ENCODE measurements at places on chromosomes 4 and X. TPM values are rescaled to one million over a fixed set of nuclear protein-coding genes. Genes with fewer than 3 reads are reported as not detected.

DNA sequence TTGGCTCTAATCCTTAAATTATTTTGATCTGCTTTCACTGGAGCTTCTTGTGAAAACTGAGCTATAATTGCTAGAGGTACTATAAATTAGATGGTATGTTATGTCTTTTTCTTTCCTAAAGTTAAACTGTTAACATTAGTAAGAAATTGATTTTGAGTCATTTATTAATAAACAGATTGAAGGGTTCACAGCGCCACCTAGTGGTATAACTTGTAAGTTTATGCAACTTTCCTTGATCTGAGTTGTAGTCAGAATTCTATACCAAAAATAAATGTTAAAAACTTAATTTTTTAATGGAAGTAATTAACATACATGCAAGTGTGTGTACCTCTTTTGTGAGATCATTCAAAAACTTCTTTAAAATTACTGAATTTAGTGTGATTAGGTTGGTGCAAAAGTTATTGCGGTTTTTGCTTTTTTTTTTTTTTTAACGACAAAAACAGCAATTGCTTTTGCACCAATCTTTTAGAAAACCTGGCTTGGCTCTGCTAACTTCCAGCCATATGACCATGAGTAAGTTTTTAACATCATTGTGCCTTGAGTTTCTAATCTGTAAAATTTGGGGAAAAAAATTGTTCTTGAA lies 151.5 kb downstream of the CENPC start:
- DNase-seq = no peak

The PAGE5 gene
- total RNA-seq = not detected

DNA sequence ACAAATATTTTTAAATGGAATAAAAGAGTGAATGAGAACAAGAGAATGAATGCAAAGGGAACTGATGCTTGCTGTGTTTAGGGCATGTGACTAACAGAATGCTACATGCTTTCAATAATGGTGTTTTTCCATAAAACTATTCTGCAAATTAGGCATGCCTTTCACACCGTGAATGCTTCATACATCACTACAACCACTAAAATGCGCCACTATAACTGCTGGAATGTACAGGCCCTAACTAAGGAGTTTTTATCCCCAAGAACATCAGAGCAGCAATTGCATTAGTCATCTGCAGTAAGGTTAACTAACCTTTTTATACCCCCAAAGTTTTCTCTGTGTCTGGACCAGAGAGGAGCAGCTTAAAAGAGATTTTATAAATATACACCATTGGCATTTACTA lies 190.4 kb downstream of the ARAP2 start:
- DNase-seq = no peak

- DNase-seq = no peak
Measured at GRCh38 chrX:40449396-40449795, 131.4 kb upstream of the ATP6AP2 start.

DNA sequence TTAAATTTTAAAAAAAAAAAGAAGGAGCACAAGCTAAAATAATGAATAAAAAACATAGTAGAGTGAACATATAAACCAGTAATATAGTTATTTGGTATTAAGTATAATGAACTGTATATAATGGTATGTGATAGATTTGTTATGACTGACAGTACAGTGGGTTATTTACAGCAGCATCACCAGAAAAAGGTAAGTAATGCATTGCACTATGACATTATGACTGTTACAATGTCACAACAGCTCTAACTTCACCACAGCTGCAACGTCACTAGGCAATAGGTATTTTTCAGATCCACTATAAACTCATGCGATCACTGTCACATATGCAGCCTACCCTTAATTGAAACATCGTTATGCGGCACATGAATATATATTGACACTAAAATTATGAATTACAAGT lies 72.5 kb downstream of the COX7B2 start:
- no peak for DNase-seq

GRCh38 chr4:152460488-152460887 lies 75.4 kb downstream of the FBXW7 start:
- DNase-seq = no peak

- DNase-seq = no peak
Measured at GRCh38 chr4:70997036-70997435, 3.6 kb downstream of the DCK start.

The FAM236A gene
- not detected for total RNA-seq

The SLC7A11 gene
- total RNA-seq = 33.0 TPM

GRCh38 chr4:176970853-176971252 lies 178.1 kb upstream of the VEGFC start:
- no peak for DNase-seq

The CLIC2 gene
- 4.9 TPM for total RNA-seq

- DNase-seq = peak; percentile 72
Measured at GRCh38 chr4:1033840-1034551, 22.6 kb downstream of the FGFRL1 start.

DNA sequence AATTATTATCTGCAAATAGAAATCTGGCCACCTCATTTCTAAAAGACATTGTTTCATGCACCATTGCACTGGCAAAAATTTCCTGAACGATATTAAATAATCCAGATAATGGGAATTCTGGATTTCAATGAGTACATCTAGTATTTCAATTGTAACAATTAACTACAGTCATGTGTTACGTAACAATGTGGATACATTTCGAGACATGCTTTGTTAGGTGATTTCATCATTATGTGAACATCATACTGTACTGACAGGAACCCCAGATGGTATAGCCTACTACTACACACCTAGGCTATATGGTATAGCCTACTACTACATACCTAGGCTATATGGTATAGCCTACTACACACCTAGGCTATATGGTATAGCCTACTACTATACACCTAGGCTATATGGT lies 14.8 kb downstream of the LAMTOR3 start:
- DNase-seq = no peak

The VSIG1 gene
- 0.41 TPM for total RNA-seq

The CPLX1 gene
- total RNA-seq = 1.2 TPM

GRCh38 chr4:107492566-107492965 lies 227.5 kb downstream of the PAPSS1 start:
- no peak for DNase-seq

The C4orf50 gene
- total RNA-seq = 12.2 TPM

- DNase-seq = no peak
Measured at GRCh38 chr4:3518941-3519340, 13.3 kb downstream of the LRPAP1 start.

DNA sequence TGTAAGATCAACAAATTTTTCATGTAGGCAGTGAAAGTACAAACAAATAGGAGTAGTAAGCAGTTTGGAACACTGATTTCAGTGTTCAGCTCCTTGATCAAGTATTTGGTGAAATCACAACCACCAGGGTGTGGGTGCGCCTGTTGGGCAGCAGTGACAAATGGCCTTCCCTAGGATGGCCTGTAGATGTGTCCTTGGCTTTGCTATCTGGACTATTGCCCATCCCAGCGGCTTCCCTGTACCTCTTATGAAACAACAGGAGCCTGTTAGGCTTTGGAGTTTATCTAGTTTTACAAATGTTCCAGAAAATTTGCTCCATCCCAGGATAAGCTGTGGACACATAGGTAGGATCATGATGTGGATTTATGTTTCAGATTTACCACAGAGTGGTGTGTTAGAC lies 216.8 kb upstream of the FAT1 start:
- no peak for DNase-seq

DNA sequence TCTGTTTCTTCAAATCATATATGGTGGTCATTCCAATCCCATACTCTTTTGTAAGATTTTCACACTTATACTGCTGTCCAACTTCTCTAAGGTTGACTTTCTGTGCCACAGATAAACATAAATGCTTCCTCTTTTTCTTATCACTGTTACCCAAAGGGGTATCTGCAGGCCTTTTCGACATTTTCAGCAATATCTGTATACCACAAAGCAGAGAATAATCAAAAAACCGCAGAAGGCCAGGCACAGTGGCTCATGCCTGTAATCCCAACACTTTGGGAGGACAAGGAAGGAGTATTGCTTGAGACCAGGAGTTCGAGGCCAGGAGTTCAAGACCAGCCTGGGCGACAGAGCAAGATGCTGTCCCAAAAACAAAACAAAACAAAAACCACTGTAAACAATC lies 3.1 kb upstream of the RFC1 start:
- no peak for DNase-seq

DNA sequence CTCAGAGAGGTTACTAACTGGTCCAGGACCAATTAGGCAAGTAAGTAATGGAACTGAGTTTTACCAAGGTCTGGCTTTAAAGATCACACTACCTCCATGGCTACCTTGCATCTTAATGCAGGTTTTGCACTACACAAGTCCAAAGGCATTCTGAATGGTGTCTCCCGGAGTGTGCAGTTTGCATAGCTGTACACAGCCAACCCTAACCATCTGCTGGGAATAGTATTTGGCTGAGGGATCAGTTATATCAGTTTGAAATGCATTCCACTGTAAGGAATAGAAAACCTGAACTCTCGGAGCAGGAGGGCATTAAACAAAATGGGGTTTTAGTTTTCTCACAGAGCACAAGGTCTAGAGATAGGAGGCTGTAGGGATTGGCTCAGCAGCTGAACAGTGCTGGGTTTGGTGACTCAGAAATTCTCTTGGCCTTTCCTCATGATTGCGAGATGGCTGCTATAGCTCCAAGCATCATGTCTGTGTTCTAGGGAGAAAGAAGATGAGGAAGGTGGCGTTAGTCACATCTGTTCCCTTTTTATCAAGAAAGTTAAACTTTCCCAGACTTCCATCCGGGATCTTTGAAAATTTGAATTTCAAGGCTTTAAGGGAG lies 177.1 kb downstream of the NHS start:
- DNase-seq = no peak

The YY2 gene
- 0.82 TPM for total RNA-seq

DNA sequence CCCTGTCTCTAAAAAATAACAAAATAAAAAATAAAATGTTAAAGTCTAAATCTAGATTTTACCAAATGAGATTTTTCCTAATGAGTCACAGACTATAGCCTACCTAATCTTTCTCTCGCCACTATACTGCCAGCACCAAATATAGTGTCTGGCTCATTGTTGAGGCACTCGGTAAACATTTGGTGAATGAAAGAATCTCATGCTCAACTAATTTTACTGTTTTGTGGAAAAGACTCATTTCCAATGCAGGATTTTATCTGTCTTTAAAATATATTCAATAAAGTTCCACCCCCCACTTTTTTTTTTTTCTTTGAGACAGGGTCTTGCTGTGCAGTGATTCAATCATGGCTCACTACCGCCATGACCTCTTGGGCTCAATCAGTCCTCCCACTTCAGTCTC lies 71.5 kb downstream of the PLS3 start:
- no peak for DNase-seq

GRCh38 chr4:148311526-148311925 lies 130.7 kb downstream of the NR3C2 start:
- no peak for DNase-seq

The CDKL2 gene
- 60.7 TPM for total RNA-seq

The HSFX4 gene
- total RNA-seq = not detected

DNA sequence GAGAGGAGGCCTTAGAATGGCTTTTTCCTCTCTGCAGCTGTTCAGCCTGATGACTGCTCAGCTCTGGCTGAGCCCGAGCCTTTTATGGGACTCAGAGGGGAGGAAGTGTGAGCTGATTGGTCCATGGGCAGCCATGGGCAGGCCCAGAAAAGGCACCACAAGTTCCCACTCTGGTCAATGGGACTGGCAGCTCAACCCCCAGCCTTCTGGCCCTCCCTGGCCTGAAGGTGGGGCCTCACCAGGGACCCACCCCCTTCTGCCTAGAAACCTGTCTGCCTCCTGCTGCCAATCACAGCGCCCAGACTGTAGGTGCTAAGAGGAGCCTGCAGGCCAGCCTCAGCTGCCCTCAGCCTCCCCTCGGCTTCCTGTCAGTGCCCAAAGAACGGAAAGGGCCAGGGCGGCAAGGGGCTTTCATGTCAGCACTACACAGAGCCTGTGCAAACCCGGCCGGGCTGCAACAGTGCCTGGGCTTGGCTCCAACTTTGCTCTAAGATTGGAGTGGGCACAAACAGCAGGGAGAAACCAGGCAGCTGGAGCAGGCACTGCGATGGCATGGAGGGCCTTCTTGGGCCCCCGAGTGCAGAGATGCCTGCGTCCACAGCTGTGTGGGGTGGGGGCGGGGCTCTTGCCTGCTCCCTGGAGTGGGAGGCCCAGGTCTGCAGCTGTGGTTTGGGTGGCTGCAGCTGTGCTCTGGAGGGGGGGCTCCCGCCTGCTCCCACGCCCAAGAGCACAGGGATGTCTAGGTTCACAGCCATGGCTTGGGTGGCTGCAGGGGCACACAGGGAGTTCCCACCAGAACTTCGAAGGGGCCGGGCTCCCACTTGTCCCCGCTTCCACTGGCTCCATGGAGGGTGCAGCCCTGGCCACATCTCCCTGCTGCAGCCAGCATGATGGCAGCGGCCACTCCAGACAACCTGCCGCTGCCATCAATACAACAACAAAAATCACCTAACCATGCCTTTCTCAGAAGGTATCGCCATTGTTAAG lies 92.6 kb downstream of the NXF2 start:
- DNase-seq = no peak

- no peak for DNase-seq
Measured at GRCh38 chrX:155747520-155747919, 133.6 kb upstream of the VAMP7 start.

- DNase-seq = no peak
Measured at GRCh38 chrX:21963731-21964405, 23.4 kb downstream of the SMS start.

DNA sequence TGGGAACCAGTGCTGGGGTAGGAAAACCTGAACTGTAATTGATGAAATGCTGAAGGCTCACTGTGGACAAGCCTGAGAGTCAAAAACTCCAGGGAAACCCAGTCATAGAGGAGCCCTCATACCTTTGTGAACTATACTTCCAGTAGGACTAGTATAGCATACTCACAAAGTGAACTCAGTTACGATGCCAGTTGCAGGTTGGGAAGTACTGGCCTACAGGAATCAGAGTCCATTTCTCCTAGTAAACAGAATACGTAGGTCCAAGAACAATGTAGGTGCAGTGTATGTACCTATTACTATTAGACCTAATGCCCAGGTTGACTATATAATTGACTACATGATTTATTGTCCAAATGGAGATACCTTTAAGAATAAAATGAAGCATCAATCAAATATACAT lies 8.5 kb upstream of the ANKRD17 start:
- no peak for DNase-seq

DNA sequence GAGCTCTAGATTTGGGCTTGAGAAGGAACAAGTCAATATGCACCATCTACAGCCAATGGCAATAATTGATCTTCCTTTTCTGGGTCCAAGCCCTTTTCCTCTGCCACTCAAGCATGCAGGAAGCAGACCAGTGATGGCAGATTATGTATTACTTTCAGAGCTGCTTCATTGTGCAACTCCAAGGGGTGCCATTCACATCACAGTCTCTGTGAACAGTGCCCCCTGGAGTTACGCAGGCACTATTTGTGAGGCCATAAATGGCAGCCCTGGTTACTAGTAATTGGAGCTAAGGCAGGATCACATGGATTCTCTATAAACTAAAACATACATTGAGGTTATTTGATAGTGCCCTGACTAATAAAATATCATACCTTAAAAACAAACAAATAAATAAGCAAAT lies 313.4 kb upstream of the SLC7A11 start:
- no peak for DNase-seq

- DNase-seq = no peak
Measured at GRCh38 chr4:185576314-185576961, 41.1 kb upstream of the PDLIM3 start.

Measured in frontal cortex (tissue), 4 donors.